Upper lobe of right lung (tissue), 1 donor: ENCODE measurements at places on chromosomes 7 and 10. TPM values are rescaled to one million over a fixed set of nuclear protein-coding genes. Genes with fewer than 3 reads are reported as not detected.

- DNase-seq: no peak
These were observed 167.4 kb upstream of the AHR start for GRCh38 chr7:17131060-17131345.

DNA sequence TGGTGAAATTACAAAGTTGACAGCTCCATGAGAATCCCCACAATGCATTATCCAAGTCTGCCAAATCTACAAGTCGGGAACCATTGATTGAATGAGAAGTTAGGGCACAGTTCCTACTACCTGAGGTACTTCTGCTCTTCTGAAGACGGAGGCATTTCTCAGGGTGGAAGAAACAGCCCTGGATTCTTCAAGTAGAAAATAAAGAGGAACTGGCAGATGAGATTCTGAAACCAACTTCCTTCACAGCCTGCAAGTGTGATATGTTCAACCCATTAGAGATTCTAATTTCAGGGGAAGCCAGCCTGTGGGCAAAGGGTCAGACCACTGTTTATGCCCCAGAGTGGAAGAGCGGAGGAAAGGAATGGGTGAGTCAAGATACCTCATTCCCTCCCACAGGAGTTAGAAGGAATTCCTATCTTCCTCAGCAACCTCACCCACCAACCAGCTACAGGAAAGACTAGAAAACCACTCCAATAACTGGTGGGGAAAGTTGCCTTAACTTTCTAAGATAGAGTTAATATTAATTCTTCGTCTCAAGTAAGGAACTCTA is 50.5 kb upstream of the BMPER start:
- no peak for DNase-seq

GRCh38 chr10:120971671-120972070 is 120.5 kb downstream of the WDR11 start:
- DNase-seq: no peak

The EN2 gene
- not detected for total RNA-seq

- no peak for DNase-seq
These were observed 2.9 kb downstream of the MIOS start for GRCh38 chr7:7569615-7570014.

DNA sequence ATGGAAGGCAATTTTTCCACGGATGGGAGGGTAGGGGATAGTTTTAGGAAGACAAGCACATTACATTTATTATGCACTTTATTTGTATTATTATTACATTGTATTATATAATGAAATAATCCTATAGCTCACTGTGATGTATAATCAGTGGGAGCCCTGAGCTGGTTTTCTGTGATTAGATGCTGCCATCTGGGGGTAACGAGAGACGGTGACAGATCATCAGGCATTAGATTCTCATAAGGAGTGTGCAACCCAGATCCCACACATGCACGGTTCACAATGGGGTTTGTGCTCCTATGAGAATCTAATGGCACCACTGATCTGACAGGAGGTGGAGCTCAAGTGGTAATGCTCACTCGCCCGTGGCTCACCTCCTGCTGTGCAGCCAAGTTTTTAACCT is 103.9 kb upstream of the STK17A start:
- no peak for DNase-seq

The UNC5B gene
- total RNA-seq: 16.0 TPM

- no peak for DNase-seq
These were observed 1228.6 kb upstream of the SORCS1 start for GRCh38 chr10:108393089-108393488.

- no peak for DNase-seq
These were observed 41.8 kb upstream of the ELN start for GRCh38 chr7:73986158-73986631.

GRCh38 chr10:131024259-131025131 is 287.0 kb downstream of the TCERG1L start:
- peak; percentile 39 for DNase-seq

DNA sequence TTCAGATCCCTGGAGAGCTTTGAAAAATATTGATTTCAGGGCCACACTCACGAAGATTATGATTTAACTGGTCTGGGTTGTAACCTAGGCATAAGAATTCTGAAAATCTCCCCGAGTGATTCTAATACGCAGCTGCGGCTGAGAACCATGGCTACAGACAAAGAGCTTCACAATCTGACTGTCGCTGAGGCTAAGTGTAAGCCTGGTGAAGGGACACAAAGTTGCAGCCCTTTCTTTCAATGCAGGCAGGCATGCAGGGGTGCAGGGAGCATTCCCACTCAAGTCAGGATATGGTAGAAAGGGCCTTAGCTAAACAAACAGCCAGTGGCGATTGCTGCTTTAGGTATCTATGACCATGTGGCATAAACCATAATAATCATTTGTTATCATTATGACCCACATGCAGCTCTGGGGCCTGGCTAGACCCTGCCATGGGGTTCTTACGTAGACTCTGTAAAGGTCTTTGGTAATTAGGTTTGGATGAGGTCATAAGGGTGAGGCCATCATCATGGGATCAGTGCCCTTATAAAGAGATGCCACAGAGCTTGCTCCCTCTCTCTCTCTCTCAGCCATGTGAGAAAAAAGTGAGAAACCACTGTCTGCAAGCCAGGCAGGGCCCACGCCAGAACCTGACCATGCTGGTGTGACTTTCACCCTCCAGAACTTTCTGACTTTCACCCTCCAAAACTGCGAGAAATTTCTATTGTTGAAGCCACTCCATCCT is 88.4 kb upstream of the LANCL2 start:
- no peak for DNase-seq

DNA sequence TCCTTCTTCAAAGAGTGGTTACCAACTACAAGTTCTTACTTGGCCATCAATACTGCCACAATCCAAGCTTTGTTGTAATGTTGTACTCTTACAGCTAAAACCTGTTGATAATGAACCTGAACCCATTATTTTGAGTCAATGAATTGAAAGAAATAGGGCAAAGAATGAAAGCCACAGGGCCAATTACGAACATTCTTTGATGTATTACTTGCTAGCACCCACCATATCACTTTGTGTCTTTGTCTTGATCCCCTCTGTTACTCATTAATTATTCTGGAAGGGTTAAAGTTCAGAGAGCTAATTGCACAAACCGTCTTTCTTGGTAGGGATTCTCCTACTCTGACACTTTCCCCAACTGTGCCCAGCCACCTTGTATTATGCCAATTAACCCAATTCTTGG is 53.2 kb upstream of the TFEC start:
- no peak for DNase-seq

GRCh38 chr10:33376976-33377657 is 42.6 kb upstream of the NRP1 start:
- DNase-seq: no peak

GRCh38 chr10:31761156-31761555 is 167.5 kb downstream of the ARHGAP12 start:
- DNase-seq: no peak

DNA sequence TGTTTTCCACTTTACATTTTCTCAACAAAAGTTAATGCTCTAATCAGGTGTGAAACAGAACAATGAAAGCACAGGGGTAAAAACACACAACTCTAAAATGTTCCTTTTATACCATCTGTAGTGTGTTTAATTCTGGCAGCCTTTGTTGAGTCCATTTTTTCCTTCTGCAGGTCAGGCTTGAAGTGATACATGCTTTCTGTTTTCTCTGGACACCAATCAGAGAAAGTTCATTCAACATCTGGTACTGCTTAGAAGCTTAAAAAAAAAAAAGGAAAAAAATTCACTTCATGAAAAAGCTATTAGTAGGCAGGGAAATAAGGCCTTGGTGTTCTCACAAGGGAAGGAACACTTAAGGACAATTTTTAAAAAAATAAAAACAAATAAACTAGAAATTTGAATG is 231.3 kb upstream of the RHOBTB1 start:
- DNase-seq: no peak

The RELN gene
- total RNA-seq: 5.6 TPM

- peak; percentile 44 for DNase-seq
These were observed 135.6 kb upstream of the RET start for GRCh38 chr10:42941295-42941644.

The APBB1IP gene
- 19.2 TPM for total RNA-seq

DNA sequence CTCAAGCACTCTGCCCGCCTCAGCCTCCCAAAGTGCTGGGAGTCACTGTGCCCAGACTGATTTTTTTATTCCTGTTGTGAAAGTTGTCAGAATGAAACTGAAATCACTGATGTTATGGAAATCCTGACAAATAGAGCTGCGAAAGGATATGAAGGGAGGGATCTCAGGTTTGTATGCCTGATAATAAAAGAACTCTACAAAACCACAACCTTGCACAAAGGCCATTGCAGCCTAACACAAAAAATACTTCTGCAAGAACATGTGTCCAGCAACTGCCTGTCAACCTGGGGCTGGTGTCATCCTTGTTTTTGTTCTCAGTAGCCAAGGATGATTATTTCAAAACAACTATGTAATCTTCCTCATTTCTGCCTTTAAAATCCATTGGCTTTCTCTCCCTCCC is 126.1 kb downstream of the NEBL start:
- no peak for DNase-seq

DNA sequence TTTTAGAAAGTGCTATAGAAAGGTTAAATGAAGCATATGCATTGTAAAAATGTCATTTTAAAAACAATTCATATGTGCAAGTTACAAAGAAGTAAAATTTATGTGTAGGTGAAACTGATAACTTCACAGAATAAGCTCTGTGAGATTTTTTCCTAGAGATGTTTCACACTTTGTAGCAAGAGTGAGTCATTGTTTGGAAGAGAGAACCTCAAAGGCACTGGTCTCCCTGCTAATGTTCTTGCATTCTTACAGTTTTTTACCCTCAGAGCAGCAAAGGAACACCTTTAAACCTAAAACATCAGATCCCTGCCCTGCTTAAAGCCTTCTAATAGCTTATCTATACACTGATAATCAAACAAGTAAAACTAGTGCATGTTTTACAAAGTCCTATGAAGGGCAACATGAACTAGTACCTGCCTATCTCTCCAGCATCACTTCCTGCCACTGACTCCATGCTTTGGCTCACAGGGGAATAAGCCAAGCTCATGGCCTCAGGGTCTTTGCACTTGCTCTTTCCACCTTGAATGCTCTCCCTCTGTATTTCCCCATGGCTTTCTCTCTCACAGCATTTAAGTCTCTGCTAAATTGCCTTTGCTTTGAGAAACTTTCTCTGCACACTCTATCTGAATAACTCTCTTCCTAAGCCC is 997.0 kb downstream of the GATA3 start:
- no peak for DNase-seq

DNA sequence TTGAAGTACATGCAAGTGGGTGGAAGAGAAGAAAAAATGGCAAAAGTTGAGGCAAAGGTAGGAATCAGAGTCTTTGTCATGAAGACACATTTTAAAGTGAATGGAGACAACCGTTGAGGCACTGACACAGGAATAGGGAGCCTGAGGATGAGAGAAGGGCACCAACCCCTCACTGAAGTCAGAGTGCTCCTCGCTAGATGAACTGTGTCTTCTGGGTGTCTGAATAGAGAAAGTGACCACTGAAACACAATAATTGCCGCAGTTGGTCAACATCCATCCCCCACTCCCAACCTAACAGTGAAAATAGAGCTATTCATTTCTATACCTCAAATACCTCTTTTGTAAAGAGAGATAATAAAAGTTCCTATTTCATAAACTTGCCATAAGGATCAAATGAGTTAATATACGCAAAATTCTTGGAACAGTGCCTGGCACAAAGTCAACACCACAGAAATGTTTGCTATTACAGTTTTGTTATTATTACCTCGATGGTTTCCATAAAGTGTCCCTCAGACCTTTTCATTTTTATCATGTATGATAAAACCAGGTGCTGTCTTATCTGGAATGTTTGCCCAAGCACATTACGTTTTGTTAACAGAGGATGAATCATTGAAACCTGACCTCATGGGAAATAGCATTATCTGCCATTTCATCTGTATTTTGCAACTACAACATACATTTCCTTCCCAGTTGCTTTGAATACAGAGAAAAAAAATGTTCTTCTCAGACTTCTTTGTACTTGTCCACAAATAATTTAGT is 61.8 kb upstream of the SP4 start:
- no peak for DNase-seq

DNA sequence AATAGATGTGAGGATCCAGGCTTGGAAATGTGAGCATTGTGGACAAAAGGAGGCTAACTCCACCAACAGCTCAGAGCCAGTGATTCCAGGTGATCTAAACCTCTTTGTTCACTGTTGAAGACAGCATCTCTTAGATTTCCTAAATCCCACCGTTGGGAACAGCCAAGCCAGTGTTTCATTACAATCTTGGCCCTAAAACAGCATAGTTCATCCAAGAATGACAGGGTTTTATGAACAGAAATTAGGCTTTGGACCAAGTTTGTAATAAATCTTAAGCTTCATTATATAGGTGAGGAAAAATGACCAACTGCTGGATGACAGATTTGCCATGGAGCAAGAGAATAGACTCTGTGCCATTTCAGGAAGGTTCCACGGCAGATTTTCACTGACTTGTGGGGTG is 65.8 kb downstream of the MTURN start:
- no peak for DNase-seq

The SPDYE11 gene
- not detected for total RNA-seq

The CCDC3 gene
- total RNA-seq: 10.2 TPM

DNA sequence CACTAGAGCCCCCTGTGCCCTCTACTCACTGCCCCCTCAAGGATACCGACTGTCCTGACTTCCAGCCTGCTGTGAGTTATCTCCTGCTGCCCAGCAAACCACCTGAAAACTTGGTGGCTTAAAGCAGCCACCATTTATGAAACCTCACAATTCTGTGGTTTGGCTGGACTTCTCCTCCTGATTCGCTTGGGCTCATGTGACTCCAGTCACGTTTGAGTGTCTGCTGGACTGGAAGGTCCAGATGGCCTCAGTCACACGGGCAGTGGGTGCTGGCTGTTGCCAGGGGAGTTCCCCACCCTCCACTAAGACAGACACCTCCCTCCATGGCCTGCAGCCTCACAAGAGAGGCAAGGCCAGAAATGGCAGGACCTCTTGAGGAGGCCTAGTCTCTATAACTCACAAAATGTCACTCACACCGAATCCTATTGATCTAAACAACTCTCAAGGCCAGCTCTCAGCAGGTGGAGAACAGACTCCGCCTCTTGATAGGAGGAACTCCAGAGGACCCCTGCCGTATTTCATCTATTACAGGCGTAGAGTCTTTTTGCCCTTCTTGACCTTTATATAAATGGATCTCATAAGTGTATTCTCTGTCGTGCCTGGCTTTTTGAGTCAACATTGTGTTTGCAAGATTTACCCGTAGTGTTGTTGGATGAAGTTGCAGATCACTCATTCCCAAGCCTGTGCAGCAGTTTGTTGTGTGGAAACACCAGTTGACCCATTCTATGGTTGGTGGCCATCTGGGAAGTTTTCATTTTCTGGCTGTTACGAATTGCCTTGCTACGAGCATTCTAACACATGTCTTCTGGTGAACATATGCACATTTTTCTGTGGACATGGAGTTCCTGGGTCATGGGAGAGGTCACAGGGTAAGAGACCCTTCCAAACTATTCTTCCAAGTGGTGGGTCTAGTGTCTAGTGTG is 48.3 kb downstream of the ZMIZ1 start:
- peak; percentile 76 for DNase-seq

- no peak for DNase-seq
These were observed 33.9 kb downstream of the TAS2R41 start for GRCh38 chr7:143511593-143512047.

- no peak for DNase-seq
These were observed 928.0 kb upstream of the ZNF722 start for GRCh38 chr7:63070696-63071095.

The CYP3A5 gene
- 15.1 TPM for total RNA-seq
